ENCODE measurements at places on chromosomes 12 and 14. TPM values are rescaled to one million over a fixed set of nuclear protein-coding genes. Genes with fewer than 3 reads are reported as not detected.

DNA sequence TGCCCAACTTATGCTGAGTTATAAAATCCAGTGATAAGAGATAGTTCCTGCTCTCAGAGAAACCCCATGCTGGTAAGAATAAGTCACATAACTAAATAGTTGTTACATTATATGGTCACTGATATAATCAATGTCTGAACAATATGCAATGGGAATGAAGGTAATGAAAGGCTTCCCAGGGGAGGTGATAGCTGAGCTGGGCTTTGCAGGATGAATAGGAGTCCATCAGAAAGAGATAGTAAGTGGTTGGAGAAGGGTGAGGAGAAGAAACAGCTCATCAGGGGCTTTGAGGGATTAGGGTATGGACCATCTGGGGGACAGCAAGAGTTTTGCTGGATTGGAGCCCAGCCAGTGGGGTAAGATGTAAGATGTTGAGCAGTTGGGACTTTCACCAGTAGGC, 266.7 kb upstream of the CRY1 start:
- no peak for DNase-seq

DNA sequence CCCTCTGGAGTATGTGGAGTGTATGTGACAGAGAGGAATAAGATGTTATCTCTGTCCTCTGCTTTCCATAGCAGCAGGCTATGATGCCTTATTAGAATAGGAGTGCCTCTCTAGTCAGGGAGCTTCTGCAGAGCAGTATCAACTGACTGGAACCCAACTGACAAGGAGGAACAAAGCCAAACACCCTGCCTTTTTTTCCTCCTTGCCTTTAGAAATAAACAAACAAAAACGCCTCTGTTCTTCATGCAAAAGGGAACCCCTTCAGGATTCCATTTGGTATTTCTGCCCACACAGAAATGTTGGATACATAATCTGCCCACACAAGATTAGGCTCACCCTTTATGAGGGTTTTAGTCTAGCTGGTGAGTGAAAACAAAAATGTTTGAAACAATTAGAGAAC, 50.3 kb downstream of the VRK1 start:
- no peak for DNase-seq

GRCh38 chr12:59843260-59843843, 247.5 kb downstream of the SLC16A7 start:
- DNase-seq = no peak

GRCh38 chr12:93429852-93430251, 11.9 kb downstream of the UBE2N start:
- DNase-seq = no peak

- DNase-seq = no peak
These were observed 6.5 kb downstream of the JAG2 start for GRCh38 chr14:105161964-105162668.

DNA sequence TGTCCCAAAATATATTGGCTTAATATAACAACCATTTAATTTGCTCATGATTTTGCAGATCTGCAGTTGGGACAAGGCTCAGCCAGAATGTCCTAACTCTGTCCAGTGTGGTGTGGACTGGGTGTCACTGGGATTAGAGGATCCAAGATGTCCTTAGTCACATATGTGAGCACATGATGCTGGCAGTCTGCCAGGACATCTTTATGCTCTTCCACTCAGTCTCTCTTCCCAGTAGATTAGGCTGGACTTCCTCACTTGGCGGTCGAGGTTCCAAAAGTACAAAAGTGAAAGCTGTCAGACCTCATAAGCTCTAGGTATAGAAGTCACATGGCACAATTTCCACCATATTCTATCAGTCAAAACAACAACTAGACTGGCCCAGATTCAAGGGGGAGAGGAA, 167.9 kb upstream of the NTF3 start:
- no peak for DNase-seq

DNA sequence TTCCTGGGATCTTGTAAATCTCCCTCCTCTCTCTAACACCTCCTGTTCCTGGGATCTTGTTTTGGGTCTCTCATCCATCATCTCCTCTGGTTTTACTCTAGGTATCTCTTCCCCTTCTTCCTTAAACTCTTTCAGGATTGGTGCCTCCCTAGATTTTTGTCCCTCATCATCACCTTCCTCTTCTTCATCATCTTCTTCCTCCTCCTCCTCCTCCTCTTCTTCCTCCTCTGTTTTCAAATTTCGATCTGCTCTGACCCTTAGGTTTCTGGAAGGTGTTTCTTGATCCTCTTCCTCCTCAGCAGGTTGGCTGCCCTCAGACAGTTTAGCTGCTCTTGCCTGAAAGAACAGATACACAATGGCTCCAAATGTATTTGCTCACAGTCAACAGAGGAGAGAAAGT, 14.5 kb downstream of the ACIN1 start:
- DNase-seq = no peak

Gene BMAL2
- 0.56 TPM for total RNA-seq

DNA sequence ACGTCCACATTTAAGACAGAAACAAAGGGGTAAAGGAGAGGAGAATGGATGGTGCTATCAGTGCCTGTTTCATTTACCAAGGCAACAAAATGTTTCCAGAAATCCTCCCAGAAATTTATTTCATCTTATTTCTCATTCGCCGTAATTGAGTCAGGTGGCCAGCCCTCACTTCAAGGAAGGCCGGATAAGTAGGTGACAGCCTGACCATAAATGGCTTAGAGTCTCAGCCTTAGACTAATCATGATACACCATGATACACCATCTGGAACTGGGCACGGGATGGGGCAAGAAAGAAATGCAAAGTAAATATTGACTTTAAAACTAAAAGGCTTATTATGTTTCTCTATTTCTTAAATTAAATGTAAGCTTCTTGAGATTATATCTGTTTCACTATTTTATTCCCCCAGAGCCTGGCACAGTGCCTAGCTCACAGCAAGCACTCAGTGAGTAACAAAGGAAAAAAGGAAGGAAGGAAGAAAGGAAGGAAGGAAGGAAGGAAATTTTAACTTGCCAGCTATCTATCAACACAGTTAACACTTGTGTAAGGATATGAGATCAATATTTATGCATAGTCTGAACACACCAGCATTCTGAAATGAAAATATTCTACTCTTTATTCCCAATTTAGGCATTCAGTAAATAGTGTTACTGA, 106.1 kb upstream of the FSCB start:
- no peak for DNase-seq

Data from right atrium auricular region (tissue), 2 donors.